Placental pericyte (primary cell): ENCODE measurements at places on chromosomes 5 and 9. TPM values are rescaled to one million over a fixed set of nuclear protein-coding genes. Genes with fewer than 3 reads are reported as not detected.

Gene TLR4
- total RNA-seq = 2.0 and 6.3 TPM in 2 replicates

Gene ESM1
- 0.22 and 11.6 TPM in 2 replicates for total RNA-seq

Gene SLC24A2
- not detected in 2 replicates for total RNA-seq

Gene SLC46A2
- total RNA-seq = not detected in 2 replicates

Gene FBN2
- total RNA-seq = 154 and 431 TPM in 2 replicates

Gene IL5
- total RNA-seq = not detected in 2 replicates

Gene ARHGEF37
- total RNA-seq = 0.44 and 1.0 TPM in 2 replicates

Gene IFT74
- 10.0 and 12.0 TPM in 2 replicates for total RNA-seq

Gene ZNF462
- total RNA-seq = 13.6 and 13.8 TPM in 2 replicates

Gene CDX1
- 0.22 and 0.57 TPM in 2 replicates for total RNA-seq

Gene QSOX2
- 12.5 and 19.3 TPM in 2 replicates for total RNA-seq

Gene GKAP1
- 0.29 and 2.6 TPM in 2 replicates for total RNA-seq

Gene GADD45G
- total RNA-seq = 0.14 and 2.0 TPM in 2 replicates

Gene PIP5KL1
- total RNA-seq = 1.8 and 2.7 TPM in 2 replicates

Gene CCL27
- not detected in 2 replicates for total RNA-seq

Gene FCN1
- not detected in 2 replicates for total RNA-seq

Gene SPINK7
- not detected in 2 replicates for total RNA-seq

Gene GABRA1
- total RNA-seq = not detected in 2 replicates
